ENCODE measurements at places on chromosomes 11 and 22. TPM values are rescaled to one million over a fixed set of nuclear protein-coding genes. Genes with fewer than 3 reads are reported as not detected.

DNA sequence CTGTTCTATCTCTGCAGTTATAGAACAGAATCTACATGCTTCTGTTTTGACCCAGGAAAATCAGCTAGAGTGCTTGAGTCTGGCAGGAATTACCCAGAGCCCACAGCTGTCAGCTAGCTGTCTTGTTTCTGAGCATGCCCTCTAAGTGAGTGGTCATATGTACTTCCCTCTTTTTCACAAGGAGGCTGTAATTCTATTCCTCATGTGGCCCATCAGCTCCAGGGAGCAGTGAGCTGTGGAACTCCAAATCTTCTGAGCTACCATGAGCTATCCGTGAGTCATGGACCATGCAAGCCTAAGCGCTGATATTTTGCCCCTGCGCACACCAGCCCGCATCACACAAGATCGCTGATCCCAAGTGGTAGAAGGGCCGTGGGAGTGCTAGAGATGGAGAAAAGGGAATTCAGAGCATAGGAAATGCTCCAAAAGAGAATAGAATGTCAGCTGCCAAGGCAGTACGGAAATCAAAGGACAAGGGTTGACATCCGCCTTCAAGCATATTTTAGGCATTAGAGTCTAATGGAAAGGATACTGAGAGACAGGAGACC, 5.4 kb downstream of the FJX1 start:
- peak; percentile 15 for DNase-seq

DNA sequence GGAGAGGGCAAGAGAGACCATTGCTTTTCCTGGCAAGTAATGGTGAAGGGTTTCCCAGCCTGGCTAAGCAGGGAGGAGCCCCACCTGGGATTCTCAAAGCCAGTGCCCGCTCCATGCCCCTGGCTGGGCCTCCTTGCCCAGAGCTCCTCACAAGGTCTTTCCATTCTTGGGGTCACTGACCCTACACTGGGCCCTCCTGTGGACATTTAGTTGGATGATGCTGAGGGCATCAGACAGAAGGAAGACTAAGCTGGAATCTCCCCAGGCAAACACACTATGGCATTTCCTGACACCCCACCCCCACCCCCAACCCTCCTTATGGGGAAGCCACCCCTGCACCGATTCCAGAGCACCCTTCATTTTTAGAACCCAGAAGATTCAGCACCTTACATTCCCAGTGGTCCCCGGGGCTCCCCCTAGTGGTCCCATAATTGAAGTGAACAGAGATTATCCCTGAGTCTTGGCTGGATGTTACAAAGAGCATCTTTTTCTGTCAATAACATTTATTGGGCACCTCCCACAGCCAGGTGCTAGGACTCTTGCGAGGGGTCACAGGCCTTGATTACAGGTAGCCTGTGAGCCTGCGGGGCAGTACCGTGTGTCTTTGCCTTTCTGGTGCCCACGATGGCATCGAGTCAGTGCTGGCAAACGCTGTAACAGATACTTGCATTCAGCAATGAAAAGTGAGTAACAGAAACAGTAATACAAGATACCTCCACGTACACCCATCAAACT, 548.5 kb downstream of the BUD13 start:
- peak; percentile 43 for DNase-seq

- no peak for DNase-seq
These were observed 171.4 kb upstream of the FAT3 start for GRCh38 chr11:92053216-92053615.

DNA sequence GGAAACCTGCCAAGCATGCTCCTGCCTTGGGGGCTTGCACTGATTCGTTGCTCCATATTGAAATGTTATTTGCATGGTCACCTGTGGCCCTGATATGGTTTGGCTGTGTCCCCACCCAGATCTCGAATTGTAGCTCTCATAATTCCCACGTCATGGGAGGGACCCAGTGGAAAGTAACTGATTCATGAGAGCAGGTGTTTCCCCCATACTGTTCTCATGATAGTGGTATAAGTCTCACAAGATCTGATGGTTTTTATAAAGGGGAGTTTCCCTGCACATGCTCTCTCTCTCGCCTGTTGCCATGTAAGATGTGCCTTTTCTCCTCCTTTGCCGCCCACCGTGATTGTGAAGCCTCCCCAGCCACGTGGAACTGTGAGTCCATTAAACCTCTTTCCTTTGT, 402.4 kb downstream of the ETS1 start:
- no peak for DNase-seq

DNA sequence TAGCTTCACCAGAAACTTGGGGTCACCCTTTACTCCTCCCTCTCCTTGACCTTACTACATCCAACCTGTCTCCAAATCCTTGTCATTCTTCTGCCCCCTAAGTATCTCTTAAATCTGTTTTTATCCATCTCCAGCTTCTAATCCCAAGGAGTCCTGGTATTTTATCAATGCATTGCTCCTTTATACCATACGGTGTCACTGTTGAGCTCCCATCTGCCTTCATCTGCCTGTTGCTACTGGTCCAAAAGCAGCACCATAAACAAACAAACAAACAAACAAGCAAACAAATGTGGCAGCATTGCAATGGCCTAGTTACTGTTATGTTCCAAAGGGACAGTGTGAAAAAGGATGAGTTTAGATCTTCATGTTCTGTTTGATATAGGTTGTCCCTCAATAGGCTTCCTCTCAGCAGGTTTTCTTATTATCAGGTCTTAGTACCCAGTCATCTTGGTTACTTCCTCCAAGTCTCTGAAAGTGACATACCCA, 34.2 kb downstream of the DNHD1 start:
- no peak for DNase-seq

DNA sequence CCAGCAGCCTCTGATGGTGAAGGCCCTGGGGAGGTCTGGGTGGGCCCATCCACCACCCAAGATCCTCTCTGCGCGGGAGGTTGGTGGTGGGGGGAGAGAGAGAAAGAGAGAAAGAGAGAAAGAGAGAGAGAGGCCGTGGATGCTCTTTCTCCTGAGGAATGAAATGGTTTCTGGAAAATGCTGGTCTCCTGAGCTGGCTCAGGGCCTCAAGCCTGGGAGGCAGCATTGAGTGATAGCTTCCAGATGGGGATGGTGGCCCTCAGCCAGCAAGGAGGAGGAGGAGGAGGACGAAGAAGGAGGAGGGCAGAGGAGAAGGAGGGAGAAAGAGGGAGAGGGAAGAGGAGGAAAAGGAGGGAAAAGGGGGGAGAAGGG, 4.6 kb downstream of the TSPAN32 start:
- DNase-seq: peak; percentile 95

DNA sequence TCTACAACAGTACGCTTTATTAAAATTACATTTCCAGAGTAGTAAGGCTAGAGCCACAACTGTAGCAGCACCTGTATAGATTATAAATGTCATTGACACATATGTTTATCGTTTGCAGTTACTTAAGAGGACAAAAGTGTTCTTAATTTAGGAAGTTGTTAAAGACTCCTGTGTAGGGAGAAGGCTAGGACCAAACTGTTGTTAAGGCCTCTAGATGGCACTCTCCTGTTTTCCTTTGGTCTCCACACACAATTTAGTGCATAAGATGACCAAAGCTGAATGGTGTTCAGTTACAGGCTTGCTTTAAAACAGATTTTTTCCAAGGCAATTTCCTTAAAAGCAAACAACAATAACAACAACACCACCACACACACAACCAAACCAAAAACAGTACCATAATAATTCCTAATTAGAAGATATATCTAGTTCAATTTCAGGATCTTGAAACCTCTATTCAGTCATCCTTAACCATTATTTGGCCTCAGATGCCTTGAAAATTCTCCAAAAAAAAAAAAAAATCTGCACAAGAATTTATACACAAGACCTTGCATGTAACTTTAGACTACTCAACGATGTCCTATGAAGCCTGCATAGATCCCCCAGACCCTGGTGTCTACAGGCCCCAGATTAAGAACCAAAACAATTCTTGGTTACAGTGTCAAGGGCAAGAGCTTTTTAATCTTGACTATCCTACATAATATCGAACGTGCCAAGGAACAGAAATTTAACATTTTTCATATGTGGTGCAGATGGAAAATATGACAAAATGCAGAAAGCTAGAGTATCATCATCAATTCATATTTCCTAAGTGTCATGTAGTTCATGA, 42.6 kb upstream of the APOA1 start:
- no peak for DNase-seq

DNA sequence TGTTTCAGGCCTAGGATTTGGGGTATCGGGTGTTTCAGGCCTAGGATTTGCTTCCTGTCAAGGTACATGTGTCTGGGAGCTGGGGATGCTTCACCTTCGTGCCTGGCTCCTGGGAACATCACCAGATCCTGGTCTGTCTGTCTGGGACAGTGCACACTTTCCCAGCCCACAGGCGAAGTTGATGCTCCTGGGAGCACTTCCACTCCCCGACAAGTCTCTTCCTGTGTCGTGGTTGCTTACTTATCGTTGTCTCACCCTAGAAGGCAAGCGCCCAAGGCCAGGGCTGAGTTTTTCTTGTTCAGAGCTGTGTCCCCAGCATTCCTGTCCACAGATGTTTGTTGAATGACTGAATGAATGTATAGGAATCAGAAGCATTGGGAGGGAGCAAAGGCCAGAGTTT, 71.5 kb downstream of the LINC01488 start:
- no peak for DNase-seq

DNA sequence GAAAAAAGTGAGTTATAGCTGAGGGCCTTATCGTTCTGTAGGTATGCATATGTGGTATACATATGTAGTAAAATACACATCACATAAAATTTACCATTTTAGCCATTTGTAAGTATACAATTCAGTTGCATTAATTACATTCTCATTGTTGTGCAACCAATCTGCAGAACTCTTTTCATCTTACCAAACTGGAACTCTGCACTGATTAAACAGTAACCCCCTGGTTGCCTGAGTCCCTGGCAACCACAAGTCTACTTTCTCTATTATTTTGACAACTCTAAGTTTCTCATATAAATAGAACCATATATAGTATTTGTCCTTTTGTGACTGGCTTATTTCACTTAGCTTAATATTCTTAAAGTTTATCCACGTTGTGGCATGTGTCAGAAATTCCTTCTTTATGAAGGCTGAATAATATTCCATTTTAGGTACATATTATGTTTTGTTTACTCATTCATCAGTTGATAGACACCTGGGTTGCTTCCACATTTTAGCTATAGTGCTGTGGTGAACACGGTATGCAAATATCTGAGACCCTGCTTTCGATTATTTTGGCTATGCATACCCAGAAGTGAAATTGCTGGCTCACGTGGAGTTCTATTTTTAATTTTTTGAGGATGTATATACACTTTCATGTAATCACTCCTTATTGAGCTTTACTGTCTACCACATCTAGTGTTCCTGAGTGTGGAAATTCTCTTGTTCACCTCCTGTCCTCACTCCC, 1.6 kb upstream of the DDX10 start:
- DNase-seq: no peak

DNA sequence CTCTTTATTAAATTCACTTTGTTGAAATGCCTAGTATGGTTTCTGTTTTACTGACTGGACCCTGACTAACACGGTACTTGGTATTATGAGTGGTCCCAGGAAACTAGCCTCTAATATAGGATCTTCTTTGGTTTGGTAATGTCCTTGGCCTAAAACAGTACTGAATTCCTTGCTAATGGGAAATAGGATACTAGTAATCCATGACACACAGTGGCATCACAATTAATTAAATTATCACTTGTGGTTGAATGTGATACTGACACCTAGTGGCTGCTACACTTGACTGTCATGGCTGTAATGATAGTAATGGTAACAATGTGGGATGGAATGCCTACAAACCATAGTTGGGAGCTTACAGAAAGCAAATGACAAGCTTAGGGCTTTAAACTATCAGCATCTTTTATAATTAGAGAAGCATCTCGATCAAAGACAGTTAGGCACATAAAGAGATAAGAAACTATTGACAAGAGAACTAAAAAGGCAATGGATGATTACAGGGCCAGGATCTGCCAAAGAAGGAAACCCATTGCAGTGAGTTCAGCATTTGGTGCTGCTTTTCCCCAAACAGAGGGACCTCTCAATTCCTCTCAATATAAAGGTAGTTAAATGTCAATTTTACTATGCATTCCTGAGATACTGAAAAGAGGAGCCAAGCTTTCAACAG, 8.6 kb downstream of the DNHD1 start:
- DNase-seq: no peak

GRCh38 chr11:57842873-57843272, 81.3 kb downstream of the CTNND1 start:
- DNase-seq: no peak

DNA sequence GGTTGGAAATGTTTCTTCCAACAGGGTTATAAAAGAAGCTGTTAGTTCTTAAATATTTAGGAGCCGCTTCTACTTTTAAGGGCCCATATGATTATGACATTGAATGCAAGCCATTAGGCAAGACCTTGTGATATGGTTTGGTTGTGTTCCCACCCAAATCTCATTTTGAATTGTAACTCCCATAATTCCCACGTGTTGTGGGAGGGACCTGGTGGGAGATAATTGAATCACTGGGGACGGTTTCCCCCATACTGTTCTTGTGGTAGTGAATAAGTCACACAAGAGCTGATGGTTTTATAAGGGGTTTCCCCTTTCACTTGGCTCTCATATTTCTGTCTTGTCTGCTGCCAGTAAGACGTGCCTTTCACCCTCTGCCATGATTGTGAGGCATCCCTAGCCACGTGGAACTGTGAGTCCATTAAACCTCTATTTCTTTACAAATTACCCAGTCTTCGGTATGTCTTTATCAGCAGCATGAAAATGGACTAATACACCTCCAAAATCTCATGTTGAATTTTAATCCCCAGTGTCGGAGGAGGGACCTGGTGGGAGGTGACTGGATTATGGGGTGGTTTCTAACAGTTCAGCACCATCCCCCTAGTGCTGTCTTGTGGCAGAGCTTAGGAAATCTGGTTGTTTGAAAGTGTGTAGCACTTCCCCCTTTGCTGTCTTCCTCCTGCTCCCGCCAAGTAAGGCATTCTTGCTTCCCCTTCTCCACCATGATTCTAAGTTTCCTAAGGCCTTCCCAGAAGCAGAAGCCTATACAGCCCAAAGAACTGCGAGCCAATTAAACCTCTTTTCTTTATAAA, 4.3 kb downstream of the CD59 start:
- no peak for DNase-seq

NAGA gene
- polyA plus RNA-seq: 9.4 TPM

DNAJB7 gene
- polyA plus RNA-seq: not detected

CDC45 gene
- polyA plus RNA-seq: 0.16 TPM

OR4C15 gene
- not detected for polyA plus RNA-seq

NEFH gene
- 0.38 TPM for polyA plus RNA-seq

B4GAT1 gene
- 60.2 TPM for polyA plus RNA-seq

SAA2 gene
- polyA plus RNA-seq: 14.9 TPM

EHF gene
- 0.14 TPM for polyA plus RNA-seq

FAM227A gene
- polyA plus RNA-seq: 0.23 TPM

ADAMTS8 gene
- polyA plus RNA-seq: 0.88 TPM

GAL3ST1 gene
- 0.75 TPM for polyA plus RNA-seq

APOL6 gene
- polyA plus RNA-seq: 4.2 TPM

C11orf91 gene
- polyA plus RNA-seq: not detected

ARHGEF17 gene
- 34.0 TPM for polyA plus RNA-seq
